Retina (tissue), 1 donor: ENCODE measurements at places on chromosomes 3 and 15.

- DNase-seq: no peak
Measured at GRCh38 chr3:10466186-10466585, 39.2 kb downstream of the ATP2B2 start.

GRCh38 chr3:59186725-59187124 is 136.9 kb upstream of the CFAP20DC start:
- no peak for DNase-seq

GRCh38 chr3:117314441-117315150 is 605.0 kb downstream of the TUSC7 start:
- DNase-seq: no peak

GRCh38 chr15:47407692-47408091 is 309.6 kb upstream of the SEMA6D start:
- DNase-seq: no peak

GRCh38 chr15:81780966-81781365 is 264.9 kb downstream of the MEX3B start:
- no peak for DNase-seq

GRCh38 chr15:53159458-53159857 is 369.3 kb upstream of the ONECUT1 start:
- DNase-seq: no peak

DNA sequence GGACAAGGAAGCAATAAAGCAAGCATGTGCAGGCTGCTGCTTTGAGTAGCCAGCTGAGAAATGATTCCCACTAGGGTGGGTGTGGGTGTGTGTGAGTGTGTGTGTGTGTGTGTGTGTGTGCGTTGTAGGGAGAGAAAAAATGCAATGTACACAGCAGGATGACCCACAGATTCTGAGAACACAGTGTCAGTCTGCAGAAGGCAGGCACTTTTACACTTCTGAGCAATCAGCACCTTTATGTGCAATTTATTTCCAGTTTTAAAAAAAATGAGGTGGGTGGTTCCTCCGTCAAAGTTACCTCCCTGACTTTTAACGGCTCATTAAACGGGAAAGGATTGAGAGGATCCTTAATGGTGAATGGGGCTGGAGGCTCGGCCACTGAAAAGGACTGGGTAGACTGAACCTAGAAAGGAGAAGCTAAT is 38.5 kb upstream of the LIPC start:
- peak; percentile 42 for DNase-seq

DNA sequence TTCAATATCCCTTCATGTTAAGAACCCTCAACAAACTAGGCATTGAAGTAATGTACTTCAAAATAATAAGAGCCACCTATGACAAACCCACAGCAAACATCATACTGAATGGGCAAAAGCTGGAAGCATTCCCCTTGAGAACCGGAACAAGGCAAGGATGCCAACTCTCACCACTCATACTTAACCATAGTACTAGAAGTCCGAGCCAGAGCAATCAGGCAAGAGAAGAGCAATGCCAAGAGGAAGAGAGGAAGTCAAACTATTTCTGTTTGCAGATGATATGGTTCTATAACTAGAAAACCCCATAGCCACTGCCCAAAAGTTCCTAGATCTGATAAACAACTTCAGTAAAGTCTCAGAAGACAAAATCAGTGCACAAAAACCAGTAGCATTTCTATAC is 161.9 kb downstream of the UBE2E2 start:
- DNase-seq: no peak

GRCh38 chr3:56923526-56924224 is 121.9 kb upstream of the ARHGEF3 start:
- no peak for DNase-seq

GRCh38 chr15:93469994-93470393 is 381.0 kb upstream of the RGMA start:
- DNase-seq: no peak
